ENCODE measurements at places on chromosomes 6 and 20.

- DNase-seq: no peak
These were observed 24.2 kb upstream of the EFHC1 start for GRCh38 chr6:52395969-52396368.

- no peak for DNase-seq
These were observed 188.2 kb upstream of the QKI start for GRCh38 chr6:163226181-163226835.

GRCh38 chr6:113763311-113763766 is 93.8 kb upstream of the MARCKS start:
- no peak for DNase-seq

- no peak for DNase-seq
These were observed 202.0 kb downstream of the RNGTT start for GRCh38 chr6:88761237-88762031.

GRCh38 chr6:168050225-168050880 is 28.7 kb downstream of the FRMD1 start:
- no peak for DNase-seq

DNA sequence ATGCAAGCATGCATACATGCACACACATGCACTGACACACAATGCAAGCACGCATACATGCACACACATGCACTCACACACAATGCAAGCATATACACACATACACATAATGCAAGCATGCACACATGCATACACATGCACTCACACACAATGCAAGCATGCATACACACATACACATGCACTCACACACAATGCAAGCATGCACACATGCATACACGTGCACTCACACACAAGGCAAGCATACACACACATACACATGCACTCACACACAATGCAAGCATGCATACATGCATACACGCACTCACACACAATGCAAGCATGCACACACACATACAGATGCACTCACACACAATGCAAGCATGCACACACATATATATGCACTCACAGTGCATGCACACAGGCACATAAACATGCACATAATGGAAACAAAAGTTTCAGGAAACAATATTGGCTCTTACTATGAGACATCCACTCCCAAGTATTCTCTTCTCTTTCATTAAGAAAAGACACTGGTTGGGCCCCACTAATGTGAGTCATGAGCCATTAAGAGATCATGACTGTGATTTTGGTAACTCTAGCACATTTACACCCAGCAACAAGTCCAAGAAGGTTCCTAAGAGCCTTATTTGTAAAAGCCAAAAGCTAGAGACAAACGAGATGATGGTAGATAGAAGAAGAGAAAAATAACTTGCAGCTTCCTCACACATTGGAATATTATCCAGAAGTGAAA is 22.2 kb downstream of the APCDD1L start:
- DNase-seq: no peak

- DNase-seq: no peak
These were observed 35.1 kb downstream of the CST9L start for GRCh38 chr20:23533161-23533560.

GRCh38 chr6:109373762-109374161 is 8.5 kb downstream of the CD164 start:
- DNase-seq: no peak

DNA sequence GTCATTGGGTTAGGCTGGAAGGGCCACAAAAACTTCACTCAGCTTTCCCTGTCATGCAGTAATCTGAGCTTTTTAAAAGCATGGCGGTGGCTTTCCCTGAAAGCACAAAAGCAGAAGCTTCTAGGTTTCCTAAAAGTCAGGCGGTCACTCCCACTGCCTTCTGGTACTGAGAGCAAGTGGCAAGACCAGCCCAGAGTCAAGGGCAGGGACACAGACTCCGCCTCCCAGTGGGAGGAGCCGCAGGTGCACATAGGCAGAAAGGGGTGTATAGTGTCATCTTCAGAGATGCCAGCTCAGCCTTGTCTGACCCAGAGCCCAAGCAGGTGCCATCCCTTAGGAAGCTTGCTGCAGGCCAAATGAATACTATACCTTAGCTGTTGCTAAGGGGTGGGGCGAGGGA is 18.0 kb upstream of the PACSIN1 start:
- no peak for DNase-seq

DNA sequence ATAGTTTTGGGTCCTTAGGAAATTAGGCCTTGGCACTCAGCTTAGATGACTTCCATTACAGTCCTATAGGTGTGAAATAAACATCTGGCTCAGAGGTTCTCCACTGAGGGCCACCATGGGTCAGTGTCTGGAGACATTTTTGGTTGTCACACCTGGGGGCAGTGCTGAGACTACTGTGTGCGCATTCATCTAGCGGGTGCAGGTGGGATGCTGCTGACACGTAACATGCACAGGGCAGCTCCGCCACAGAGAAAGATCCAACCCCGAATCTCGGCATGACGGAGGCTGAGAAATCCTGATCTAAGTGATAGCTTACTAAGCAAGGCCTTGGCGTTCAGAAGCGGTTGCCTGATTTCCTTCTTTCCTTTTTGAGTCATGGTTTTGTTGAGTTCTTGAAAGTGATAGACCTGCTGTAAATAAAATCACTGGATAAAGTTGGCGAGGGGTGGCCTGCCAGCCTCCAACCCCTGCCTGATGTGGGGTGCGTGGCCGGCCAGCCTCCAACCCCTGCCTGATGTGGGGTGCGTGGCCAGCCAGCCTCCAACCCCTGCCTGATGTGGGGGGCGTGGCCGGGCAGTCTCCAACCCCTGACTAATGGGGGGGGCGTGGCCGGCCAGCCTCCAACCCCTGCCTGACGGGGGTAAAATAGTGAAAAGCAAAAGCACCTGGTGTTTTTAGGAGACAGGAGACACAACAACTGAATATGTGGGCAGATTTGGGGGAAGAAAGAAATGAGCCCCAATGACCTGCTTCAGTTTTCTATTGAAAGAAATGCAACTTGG is 158.1 kb downstream of the CDH26 start:
- no peak for DNase-seq

GRCh38 chr6:26032340-26033084 is 54.7 kb upstream of the HFE start:
- DNase-seq: no peak

DNA sequence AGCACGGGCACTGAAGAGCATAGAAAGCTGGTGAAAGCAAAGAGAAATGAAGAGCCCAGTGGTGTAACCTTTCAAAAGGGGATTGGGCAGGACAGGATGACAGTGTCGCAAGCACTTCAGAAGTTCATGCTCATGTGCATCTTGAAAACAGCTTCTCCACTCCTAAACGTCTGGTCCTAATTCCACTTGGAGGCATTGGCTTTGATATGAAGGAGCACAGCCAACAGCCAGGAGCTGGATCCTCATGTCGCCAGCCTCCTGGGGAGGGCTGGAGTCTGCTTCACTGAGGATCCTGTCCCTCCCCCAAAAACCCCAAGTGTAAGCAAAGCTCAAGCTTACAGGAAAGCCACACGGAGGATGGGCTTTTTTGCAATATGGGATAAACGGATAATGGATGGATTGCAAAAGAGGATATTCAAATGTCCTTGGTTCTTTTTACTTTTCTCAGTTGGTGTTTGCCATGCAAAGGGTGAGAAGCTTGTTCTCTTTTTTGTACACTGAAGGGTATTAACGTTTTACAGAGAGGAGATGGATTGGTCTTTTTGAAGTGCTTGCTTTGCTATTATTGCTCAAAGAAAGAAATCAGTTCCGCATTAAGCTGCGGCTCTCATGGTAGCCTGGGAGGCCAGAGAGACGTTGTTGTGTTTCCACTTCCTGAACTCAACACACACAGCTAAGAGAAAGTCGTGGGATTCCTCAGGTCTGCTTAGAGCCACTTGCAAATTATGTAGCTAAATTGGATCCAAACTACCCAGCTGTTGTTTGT is 92.2 kb downstream of the SIM1 start:
- DNase-seq: no peak

DNA sequence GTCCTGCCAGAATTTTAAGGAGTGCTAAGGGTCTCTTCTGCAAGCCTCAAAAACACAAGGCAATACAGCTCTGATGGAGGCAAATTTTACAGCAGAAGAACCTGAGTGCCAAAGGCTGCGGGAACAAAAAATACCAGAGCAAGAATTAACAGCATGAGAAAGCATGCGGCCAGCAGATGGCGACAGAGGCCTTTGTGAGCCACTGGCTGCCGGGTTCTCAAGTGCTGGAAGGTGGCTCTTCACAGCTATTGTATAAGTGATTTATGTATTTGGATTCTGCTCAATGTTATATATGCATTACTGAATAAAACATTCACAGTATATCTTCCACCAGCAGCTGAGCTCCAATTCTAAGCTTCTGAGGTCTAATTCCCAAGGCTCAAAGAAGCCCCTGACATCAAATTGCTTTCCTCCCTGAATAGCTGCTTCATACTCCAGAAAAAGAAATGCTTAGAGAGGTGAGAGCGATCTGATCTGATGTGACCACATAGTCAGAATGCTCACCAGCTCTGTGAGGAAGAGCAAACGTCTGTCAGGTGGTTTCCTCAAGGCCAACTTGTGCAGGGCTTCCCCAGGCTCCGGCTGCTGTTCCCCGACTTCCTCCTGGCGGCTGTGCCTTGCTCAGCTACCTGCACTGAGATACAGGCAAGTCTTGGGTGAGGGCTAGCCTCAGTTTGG is 58.6 kb downstream of the PPP1R3G start:
- peak; percentile 35 for DNase-seq

DNA sequence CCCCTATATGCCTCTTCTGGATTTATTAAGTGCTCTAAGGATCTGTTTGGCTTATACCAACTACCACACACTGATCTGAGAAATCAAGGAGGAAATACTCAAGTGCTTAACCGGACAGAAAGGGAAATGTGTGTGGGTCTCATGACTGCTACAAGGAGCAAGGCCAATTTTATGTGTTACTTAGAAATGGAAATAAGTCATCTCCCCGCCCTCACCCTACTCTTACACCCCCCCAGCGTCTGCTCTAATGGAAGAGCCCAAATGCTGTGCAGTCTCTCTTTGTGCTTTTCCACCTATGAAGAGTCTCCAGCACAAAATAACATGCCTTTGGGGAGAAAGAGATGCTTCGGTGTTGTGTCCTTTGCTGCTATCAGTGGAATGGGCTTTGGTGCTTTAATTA is 428.8 kb upstream of the ARID1B start:
- DNase-seq: no peak

GRCh38 chr6:105111105-105111504 is 68.7 kb downstream of the POPDC3 start:
- DNase-seq: no peak

GRCh38 chr20:21324126-21324525 is 21.0 kb downstream of the XRN2 start:
- DNase-seq: no peak

GRCh38 chr20:8344106-8344505 is 212.0 kb downstream of the PLCB1 start:
- no peak for DNase-seq

DNA sequence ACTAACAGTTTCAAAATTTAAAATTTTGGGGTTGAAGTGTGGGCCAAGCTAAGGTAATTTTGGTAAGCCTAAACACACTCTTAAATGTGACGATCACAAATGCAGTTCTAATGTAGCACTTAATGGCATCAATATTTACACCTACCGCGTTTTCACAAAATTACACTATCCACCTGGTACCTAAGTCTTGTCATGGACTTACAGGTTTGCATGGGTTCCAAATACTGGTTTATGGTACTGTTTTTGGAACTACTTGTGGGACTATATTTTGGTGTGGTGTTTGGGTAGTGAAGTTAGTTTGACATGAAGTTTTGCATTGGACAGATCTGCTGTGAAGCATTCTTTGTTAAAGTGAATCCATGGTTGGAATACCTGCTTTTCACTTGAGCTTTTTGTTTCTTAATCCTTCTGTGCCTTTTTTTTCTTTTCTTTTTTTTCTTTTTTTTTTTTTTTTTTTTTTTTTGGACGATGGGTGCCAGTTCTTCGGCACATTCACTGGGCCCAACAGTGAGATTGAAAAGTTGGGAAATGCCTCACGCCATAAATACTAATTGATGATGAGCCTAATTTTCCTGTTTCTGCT is 6.5 kb downstream of the SRSF3 start:
- DNase-seq: no peak

- no peak for DNase-seq
These were observed 48.1 kb upstream of the HLA-E start for GRCh38 chr6:30441171-30441570.

- DNase-seq: no peak
These were observed 140.1 kb downstream of the BTBD3 start for GRCh38 chr20:12057778-12058177.

DNA sequence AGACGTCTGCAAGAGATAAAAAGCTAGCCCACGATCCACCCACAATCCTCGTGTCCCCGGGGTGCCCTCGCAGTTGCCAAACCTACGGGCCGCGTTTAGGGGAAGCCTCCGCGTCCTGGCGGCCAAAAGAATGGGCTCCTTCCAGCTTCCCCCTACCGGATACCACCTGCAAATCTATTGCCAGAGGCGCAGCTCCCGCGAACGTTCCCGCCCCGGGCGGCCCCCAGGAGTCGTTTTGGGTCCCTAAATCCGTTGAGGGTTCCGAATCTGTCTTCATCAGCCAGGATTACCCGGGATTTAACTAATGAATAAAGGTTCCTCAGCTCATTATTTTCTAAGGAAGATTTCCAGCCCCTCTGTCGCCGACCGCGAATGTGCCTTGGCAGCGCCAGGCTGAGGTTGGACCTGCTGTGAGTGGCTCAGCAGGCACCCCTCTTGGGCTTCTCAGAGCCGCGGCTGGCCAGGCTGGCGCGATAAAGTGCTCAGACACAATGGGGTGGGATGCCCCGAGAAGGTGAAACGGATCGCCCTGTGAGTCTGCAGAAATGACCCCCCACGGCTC is 2.8 kb upstream of the VSX1 start:
- no peak for DNase-seq

GRCh38 chr6:39088331-39088730 is 26.7 kb downstream of the SAYSD1 start:
- DNase-seq: no peak

DNA sequence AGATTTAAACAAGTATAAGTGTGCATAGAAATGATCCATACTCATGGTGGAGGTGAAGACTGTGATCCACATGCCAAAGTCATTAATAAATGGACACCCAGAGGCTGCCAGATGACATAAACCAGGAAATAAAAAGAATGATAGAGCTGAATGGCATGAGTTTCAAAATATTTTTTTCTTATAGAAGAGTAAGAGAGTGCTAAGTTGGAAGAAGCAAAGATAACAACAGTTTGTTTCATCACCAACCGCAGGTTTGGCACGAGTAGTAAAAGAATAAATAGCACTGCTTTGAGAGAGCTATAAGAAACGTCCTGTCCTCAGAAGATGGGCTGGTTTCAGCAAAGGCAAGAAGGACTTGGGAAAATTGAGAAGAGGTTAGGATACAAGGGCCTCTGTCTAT is 246.9 kb downstream of the UBE3D start:
- no peak for DNase-seq

GRCh38 chr20:20344476-20344875 is 23.4 kb upstream of the INSM1 start:
- no peak for DNase-seq

DNA sequence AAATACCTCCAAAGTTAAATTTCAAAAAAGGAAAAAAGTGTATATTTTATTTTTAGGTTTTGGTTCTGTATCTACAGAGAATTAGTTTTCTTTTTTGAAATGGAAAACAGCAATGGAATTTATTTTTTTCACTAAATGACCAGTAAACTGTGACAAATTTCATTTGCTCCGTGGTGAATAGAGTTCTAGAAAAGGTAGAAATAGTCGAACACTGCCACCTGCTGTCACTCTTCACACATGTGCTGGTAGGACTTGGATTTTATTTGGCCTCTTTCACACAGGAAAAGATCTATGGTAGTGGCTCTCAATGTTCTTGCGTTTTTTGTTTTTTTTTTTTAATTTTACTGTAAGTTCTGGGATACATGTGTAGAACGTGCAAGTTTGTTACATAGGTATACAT is 312.5 kb downstream of the EYA4 start:
- DNase-seq: peak; percentile 48

- no peak for DNase-seq
These were observed 45.3 kb downstream of the DLL1 start for GRCh38 chr6:170245475-170245992.

All from NCI-H1417 treated with DMSO at 0.1 percent for 48 hours (cell line).